ENCODE measurements at places on chromosomes 16 and 17.

- DNase-seq, result no peak
Observed at GRCh38 chr16:1283296-1283695, 26.1 kb upstream of the UBE2I start.

GRCh38 chr16:60811051-60811608 lies 1225.1 kb downstream of the CDH8 start:
- no peak for DNase-seq

- no peak for DNase-seq
Observed at GRCh38 chr17:7393613-7394451, 493 bp downstream of the PLSCR3 start.

DNA sequence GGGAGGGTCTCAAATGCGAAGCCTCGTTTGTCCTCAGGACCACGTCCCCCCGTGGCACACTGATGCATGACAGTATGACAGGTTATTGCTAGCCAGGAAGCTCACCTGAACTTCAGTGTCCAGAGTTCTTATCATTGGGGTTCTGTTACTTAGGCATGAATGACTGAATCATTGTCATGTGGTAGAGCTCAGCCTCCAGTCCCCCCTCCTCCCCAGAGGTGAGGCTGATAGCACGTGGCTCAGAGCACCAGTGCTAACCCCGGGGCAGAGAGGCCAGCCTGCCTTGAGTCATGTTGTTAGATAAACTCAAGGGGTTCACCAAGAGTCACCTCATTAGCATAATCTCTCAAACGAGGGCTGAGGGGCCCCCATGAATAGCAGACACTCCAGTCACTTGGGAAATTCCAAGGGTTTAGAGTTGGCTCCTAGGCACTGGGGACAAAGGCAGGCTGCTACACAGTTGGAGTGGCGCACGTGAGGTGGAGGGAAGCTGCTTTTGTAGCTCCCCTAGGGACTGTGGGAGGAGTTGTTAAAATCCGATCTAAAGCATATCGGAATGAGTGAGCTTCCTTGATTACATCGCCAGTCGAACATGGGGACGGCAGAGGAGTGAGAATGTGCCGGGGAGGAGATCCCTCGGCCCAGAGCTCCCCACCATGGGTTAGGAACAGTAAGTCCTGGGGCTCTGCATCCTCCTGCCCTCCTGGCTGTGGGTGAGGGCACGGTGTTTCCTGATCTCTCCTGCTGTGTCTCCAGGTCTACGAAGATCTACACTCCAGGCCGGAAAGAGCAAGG lies 18.2 kb downstream of the DHX38 start:
- DNase-seq, result no peak

GRCh38 chr16:50272687-50273381 lies 6.5 kb downstream of the ADCY7 start:
- no peak for DNase-seq

DNA sequence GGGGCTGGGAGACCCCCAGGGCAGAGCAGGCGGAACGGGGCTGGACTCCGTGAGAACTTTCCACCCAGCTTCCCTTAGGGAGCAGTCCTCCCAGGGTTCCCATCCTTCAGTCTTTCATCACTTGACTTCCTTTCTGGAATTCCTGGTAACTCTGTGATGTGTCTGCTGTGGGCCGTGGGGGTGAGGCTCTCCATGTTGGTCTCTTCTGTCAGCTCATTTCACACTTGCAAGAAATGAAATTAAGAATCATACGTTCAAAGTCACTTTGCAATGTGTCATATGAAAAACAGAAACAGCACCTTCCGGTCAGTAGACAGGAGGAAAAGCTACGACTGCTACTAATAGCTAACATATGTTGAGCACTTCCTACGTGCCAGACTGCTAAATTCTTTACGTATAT lies 5.4 kb upstream of the BBS2 start:
- DNase-seq, result no peak

- DNase-seq, result no peak
Observed at GRCh38 chr17:74872313-74873036, at the start of gene FDXR. Gene FDXR (minus strand): TSS chr17:74872994. CDS start chr17:74872944, 50 bp downstream.

DNA sequence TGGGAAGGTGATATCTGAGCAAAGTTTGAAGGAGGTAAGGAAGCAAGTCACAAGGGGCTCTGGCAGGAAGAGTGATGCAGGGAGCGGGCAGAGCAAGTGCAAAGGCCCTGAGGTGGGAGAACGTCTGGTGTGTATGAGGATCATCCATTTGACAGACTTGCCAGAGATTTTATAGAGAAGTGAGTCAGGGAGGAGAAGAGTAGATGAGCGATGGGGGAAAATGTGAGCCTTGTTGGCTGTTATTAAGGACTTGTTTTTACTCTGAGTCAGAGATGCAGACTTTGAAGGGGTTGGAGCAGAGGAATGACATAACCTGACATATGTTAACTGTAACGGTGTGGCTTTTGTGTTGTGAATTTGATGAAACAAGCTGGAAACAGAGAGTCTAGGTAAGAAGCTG lies 3.5 kb upstream of the CLEC10A start:
- no peak for DNase-seq

DNA sequence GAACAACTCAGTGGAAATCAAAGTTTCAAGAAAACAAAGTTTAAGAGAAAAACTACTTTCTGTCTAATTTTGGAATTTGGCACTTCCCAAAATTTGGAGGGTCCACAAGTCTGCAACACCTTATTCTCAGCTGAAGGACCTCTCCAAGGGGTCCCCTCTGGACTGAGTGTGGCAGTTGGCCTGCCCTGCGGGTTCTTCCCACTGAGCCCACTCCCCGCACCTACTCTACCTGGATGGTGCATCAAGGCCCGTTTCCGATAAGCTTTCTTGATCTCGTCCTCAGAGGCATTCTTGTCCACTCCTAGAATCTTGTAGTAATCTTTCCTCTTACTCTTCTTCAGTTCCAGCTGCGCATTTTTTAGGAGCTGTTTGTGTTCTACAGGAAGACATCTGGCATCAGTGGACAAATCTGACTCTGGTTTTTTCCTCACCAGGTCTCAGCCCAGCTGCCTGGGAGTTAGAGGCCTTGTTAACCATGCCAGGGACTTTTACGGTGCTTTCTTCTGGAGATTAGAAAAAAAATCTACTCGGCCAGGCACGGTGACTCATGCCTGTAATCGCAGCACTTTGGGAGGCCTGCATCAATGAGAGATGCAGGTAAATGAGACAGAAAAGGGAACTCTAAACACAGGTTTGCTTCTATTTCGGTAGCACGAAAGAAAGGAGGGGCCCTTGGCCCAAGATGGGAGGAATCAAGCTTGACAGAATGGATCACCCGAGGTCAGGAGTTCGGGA lies 15.6 kb downstream of the CNP start:
- no peak for DNase-seq

- DNase-seq, result no peak
Observed at GRCh38 chr16:84279881-84280280, 14.8 kb upstream of the WFDC1 start.

GRCh38 chr16:88523309-88524161 lies 46.7 kb upstream of the ZC3H18 start:
- no peak for DNase-seq

- DNase-seq, result no peak
Observed at GRCh38 chr17:39270923-39271322, 45.2 kb upstream of the STAC2 start.
